ENCODE measurements at places on chromosomes 4 and X.

GRCh38 chr4:7104366-7105031 is 36.6 kb upstream of the GRPEL1 start:
- DNase-seq, result no peak

DNA sequence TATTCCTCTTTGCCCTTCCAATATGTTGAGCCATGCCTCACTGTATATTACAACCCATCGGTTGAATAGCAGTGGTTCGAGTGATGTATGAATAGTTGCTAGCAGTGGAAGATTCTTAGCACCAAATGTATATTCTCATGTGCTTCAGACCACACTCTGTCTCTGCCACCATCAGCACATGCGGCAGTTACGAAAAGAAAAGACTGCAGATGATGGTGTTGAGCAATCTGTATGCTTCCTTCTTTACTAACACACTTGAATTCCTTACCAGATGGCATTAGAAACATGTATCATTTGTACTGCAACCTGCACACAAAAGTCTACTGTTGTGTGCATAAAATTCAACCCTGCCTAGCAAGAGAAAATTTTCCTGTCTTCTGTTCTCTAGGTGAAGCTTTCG is 214.6 kb downstream of the ENOX2 start:
- no peak for DNase-seq

- no peak for DNase-seq
These were observed 11.4 kb upstream of the TAPT1 start for GRCh38 chr4:16237715-16238114.

DNA sequence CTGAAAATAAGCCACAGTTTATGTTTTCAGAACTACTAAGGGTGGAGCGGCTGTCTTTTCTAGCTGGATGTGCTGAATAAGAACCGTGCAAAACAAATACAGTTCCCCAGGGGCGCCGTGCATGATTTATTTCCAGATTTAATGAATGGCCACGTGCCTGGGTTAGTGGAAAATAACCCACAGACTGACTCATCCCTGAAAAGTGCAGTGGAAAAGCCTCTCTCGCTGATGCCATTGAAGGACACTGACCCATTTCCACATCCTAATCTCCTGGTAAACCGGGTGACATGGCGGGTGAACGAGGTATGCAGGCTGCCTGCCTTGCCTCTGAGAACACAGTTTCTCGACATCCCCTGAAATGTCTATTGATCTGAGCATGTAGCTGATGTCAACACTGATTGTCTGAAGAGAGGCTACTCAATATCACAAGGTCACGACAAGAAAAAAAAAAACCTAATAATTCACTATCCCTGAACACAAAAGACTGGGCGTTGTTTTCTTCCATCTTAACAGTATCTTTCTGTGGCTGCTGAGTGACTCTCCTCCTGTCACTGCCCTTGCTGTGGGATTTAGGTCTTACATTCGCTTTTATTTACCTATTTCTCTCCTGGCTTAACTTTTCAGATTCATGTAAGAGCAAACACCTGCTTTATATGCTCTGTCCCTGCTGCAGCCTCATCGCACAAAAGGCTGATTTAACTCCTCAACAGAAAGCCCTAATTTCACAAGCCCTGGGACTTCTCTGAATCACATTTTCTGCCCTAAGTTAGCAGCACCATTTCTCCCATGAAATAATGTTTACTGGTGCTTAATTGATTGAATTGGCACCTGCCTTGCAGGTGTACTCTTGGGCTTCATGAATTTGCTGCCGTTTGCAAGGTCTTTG is 76.9 kb upstream of the SCOC start:
- DNase-seq, result no peak

GRCh38 chrX:130916636-130917422 is 13.8 kb upstream of the ENOX2 start:
- peak; percentile 43 for DNase-seq

GRCh38 chrX:106626789-106627188 is 15.0 kb downstream of the RADX start:
- no peak for DNase-seq

DNA sequence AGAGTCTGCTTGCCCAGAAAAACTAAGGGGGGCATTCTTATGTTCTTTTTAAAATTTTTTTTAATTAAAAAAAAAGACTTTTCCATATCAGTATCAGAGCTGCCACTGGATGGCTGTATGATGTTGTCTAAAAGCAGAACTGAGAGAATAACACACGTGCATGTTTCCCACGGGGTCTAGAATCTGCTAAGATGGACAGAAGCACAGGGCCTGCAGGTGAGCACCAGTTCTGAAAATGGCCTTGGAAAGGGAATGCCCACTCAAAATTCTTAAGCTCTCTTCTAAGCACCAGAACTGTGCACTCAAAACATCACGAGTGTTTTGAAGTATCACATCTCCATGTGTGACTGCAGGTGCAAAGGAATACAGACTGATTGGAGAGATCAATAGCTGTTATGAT is 61.1 kb downstream of the ARAP2 start:
- no peak for DNase-seq

DNA sequence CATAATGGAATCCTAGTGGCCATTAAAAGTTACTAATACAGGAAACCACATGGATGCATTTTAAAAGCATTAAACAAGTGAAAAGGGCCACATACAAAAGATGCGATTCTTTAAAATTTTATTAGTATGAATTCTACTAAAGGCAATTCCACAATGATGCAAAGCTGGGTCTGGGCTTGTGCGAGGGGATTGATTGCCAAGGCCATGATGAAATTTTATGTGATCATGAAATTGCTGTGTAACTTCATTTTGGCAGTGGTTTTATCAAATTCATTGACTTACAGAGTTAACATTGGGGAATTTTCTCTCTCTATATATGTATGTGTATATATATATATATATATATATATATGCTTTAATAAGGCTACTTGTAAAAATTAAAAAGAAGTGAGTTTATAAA is 1142.5 kb upstream of the IGFBP7 start:
- DNase-seq, result no peak

DNA sequence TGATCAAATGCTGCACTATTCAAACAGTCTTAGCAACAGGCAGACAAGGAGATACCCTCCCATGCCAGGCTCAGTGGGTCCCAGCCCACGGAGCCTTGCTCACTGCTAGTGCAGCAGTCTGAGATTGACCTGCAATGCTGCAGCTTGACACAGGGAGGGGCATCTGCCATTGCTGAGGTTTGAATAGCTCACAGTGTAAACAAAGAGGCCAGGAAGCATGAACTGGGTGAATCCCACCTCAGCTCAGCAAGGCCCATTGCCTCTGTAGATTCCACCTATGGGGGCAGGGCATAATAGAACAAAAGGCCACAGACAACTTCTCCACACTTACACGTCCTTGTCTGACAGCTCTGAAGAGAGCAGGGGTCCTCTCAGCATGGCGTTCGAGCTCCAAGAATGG is 26.6 kb upstream of the ZXDB start:
- no peak for DNase-seq

DNA sequence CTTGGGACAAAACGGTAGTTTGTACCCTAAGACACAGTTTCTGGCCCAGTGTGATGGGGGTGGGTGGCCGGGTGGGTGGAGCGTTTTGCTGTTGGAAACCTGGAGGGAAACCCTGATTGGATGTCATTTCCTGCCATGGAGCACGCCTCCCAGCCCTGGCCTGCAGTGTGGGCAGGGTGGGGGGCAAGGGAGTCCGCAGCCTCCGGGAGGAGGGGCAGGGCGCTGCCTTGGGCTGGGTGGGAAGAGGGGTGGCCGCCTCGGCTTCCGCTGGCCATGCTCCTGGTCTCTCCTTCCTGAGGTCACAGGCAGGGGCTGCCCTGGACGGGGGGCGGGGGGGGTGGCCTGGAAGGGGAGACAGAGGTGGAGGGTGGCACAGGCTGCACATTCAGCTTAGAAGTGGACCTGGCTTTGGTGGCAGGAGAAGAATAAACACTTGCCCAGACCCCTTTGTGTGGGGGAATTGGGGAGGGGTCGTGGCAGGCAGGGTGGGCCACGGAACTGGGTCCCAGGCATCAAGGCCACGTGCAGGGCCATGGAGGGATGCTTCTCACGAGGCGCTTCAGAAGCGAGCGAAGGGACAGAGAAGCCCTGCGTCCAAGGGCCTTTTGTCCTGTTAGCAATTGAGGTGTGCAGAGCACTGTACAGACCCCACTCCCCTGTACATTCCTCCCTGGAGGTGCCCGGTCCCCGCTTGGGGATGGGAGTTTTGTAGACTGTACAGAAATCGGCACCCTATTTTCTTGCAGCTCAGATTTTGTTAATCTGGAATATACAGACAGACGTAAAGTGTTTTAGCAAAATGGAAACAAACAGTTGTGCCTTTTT is 6.2 kb downstream of the NAT8L start:
- DNase-seq, result no peak

GRCh38 chrX:6983207-6983955 is 164.1 kb upstream of the STS start:
- no peak for DNase-seq

- no peak for DNase-seq
These were observed 11.7 kb downstream of the BBS12 start for GRCh38 chr4:122744229-122744628.

- no peak for DNase-seq
These were observed 229.3 kb downstream of the IDS start for GRCh38 chrX:149275836-149276235.

- no peak for DNase-seq
These were observed 48.2 kb downstream of the TMEM156 start for GRCh38 chr4:38983787-38984598.

GRCh38 chr4:183014361-183015084 is 84.5 kb upstream of the WWC2 start:
- DNase-seq, result no peak

GRCh38 chrX:110081740-110082139 is 78.8 kb downstream of the TMEM164 start:
- no peak for DNase-seq

GRCh38 chrX:24760363-24761000 is 66.8 kb downstream of the POLA1 start:
- DNase-seq, result no peak

DNA sequence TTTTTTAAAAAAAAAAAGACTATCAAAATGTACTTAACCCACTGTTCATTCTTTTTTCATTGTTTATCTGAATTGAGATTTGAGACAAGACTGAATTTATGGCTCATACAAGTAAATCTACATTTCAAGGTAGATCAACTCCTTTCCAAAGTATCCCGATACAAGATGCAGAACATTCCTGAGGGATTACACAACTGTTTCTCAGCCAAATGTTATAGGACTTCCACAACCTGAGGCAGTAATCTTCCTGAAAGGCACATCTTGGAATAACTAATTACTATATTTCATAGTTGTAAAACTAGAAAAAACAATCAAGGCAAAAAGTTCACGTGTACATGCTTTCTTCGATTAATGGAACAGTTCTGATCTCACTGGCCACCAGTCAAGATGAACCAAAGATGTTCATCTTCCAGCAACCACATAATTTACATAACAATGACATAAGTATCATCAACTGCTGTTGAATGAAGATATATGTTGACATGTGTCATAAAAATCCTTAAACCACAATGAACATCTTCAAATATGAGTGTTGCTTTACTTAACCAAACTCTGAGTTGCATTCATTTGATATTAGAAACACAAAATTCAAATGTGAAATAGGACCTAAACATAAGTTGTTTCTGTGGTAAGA is 225.2 kb upstream of the DKK2 start:
- DNase-seq, result no peak
